ENCODE measurements at places on chromosomes 5 and 9.

DNA sequence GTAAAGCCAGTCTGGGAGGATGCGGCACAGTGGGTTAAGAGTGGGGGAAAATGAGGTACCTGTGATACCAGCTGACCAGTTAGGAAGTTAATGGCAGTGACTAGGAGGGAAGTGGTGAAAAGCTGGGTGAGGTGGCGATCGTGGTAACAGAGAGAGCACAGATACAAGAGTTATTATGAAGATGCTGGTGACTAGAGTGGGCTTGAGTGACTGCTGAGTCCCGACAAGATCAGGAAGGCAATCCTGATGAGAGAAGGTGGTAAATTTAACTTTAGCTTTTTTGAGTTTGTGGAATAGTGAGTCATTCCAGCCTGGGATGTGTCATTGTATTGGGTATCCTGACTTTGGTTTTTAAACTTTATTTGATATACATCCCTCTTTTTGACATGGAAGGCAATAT, 38.8 kb downstream of the CMYA5 start:
- no peak for DNase-seq

DNA sequence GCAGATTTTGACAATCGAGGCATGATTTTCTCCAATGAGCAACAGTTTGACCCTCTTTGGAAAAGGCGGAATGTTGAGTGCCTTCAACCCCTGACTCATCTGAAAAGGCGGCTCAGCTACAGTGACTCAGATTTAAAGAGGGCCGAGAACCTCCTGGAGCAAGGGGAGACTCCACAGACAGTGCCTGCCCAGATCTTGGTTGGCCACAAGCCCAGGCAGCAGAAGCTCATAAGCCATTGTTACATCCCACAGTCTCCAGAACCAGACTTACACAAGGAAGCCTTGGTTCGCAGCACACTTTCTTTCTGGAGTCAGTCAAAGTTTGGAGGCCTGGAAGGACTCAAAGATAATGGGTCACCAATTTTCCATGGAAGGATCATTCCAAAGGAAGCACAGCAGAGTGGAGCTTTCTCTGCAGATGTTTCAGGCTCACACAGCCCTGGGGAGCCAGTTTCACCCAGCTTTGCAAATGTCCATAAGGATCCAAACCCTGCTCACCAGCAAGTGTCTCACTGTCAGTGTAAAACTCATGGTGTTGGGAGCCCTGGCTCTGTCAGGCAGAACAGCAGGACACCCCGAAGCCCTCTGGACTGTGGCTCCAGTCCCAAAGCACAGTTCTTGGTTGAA, 13.6 kb downstream of the PTPDC1 start:
- DNase-seq: no peak

DNA sequence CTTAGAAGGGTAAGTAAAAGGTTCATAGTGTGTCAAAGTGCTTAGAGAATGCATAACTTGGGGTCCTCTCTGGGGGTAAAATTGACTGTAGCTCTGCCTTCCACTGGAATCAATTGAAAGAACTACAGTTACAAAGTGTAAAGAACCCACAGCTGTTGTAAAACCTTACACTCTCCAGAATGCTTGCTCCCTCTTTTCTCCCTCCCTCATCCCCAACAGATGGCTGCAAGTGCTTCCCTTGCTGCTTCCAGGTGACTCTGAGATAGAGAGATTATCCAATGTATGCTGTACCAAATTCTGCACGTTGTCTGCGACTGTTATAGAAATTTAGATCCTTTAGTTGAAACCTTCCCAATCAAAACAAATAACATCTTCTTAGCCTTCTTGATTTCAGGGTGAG, 126.0 kb downstream of the STK32A start:
- DNase-seq: no peak

GRCh38 chr9:69249337-69249736, 75.3 kb downstream of the TJP2 start:
- DNase-seq: no peak

- DNase-seq: no peak
These were observed 123.7 kb downstream of the PDE4D start for GRCh38 chr5:59769832-59770231.

DNA sequence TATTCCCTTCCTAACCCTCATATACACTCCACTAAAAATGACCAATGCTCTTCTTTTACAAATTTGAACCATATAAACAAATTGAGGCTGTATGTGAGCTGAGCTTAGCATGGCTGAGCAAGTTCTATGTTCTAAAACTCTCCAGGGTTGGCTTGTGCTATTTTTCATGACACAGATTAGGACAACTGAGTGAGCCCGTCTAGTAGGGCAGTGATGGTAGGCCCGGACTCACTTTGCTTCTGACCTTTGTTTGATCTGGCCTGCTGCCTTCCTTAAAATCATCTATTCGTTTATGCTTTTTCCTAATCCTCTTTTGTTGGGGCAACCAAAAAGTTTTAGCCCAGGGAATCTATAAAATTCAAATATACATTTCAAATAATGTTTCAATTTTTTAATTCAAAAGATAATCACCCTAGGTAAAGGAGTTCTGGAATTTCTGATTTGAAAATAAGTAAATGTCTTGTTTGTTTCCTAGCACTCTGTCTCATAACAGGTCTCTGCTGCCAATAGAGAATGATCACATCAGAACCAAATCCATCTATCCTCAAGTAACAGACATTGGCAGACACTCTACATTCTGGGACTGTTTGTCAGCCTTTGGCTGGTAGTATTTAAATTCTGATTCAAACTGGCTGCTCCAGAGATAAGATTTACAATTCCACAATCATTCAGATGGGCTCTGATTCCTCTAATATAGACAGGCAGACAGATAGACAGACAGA, 217.0 kb upstream of the TARS1 start:
- DNase-seq: no peak

GRCh38 chr9:110153431-110153830, 54.5 kb downstream of the C9orf152 start:
- DNase-seq: no peak

DNA sequence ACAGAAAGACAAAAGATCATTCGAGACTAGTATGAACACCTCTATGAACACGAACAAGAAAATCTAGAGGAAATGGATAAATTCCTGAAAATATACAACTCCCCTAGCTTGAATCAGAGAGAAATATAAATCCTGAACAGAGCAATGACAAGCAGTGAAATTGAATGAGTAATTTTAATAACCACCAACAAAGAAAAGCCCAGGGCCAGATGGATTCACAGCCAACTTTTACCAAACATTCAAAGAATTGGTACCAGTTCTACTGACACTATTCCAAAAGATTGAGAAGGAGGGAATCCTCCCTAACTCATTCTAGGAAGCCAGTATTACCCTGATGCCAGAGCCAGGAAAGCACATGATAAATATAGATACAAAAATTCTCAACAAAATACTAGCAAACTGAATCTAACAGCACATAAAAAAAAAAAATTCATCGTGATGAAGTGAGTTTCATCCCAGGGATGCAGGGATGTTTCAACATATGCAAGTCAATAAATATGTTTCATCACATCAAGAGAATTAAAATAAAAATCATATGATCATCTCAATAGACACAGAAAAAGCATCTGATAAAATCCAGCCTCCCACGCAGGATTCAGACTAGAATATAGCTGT, 25.2 kb upstream of the PTGER4 start:
- no peak for DNase-seq

DNA sequence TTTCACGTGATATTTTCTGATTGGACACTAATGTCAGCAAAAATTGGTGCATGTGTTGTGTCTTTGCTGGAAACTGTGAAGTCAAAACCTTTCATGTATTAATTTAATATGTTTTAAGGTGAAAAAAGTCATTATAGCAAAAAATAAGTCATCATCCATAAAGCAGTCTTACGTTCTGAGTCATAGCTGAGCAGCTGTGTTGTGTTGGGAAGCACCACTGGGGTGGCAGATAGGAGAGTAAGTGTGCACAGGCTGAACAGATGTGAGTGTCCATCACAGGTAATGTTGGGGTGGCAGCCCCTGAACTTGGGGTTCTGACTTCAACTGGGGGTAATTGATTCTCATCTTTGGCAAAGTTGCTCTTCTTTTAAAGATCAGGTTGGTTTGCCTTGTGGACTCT, 156.8 kb downstream of the NXNL2 start:
- no peak for DNase-seq
